ENCODE measurements at places on chromosomes 16 and 17.

GRCh38 chr16:51648526-51648925, 497.5 kb upstream of the SALL1 start:
- DNase-seq, result peak; percentile 82

DNA sequence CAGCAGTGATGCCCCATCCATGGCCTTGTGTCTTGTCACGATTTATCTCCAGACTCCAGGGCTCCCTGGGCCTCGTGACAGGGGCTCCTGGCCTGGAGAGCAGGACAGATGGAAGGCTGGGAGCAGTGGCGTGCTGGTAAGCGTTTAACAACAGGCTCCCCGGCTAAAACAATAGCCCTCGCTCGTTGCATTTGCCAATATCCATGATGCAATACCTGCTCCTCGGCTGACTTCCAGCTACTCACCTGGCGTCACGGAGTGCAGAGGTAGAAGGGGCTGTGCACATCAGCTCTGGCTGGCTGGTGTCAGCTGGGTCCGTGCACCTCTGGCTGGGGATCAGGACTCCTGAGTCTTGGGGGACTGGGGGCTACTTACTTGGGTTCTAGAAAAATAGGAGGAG, 1.5 kb upstream of the BICDL2 start:
- no peak for DNase-seq

- no peak for DNase-seq
These were observed 57.1 kb downstream of the GTF3C1 start for GRCh38 chr16:27492588-27492979.

DNA sequence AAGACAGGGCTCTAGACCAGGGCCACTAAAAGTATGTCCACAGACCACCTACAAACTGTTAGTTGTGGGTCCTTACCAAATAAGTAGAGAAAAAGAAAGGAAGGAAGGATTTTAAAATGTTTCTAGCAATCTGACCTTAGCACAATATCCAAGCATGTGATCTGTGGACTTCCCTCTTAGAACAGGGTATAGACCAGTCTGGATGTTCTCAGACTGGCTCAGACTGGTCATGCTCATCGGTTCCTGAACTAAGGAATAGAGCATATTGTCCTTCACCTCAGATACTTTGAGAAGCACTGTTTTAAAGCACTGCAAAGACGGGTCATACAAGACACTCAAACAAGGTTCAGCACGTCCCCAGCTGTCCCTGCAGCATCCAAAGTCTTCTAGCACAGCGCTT, 25.8 kb downstream of the CUEDC1 start:
- no peak for DNase-seq

Measured in AG10803 (cell line).